ENCODE measurements at places on chromosomes 3 and 15. TPM values are rescaled to one million over a fixed set of nuclear protein-coding genes. Genes with fewer than 3 reads are reported as not detected.

DNA sequence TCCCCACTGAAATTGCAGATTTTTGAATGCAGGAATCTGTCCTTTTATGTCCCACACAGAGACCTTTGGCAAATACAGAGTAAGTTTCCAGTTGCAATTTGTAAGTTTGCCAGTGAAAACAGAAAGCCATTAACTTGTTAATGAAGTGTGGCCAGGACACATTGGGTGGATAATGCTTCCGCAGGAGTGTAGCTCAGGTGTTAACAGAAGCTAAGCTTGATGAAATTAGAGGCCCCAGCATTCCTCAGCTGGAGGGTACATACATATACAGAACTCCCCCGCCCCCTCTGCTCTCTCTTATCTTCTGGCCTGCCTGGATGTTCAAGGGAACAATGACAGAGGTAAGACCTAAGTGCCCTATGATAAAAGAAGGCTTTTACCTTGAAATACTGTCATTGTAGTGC lies 8.1 kb upstream of the LRRC2 start:
- H3K27ac ChIP-seq, result no peak overlapping the region
- H3K36me3 ChIP-seq, result no peaks in the 10 kb centered on the region
- H3K4me3 ChIP-seq, result no peak overlapping the region
- peaks cover 6% of the 10 kb centered on the region for H3K4me1 ChIP-seq
- no peak for DNase-seq

DNA sequence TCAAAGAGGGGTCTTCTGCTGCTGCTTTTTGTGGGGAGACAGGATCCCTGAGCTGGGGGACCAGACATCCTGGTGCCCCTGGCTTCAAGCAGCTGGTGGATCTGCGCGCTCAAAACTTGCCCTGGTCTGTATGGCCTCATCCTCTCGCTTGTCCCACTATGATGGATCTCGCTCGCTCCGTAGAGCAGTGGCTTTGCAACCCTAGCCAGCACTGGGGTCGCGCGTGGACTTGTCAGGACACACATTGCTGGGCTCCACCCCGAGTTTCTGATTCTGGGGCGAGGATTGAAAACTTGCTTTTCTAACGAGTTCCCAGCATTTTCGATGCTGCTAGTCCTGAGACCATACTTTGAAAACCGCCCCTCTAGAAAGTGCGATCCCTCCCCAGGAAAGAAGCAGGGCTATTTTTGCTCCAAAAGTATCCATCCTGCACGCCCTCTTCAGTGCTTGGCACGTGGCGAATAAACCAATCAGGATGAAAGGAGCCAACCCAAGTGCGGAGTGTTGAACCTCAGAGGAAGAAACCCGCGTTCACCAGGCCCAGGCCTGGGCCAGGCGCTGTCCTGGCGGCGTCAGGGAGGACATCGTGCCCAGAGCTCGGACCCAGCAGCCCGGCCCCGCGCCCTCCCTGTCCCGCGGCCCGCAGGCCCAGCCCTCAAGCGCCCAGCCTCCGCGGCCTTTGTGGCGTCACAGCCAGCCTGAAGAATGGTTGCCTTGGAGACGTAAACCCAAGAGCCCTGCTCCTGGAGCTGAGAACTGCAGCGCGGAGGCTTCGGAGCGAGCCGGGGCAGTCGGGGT lies at the start of gene CFAP100:
Gene CFAP100, plus strand, starts transcription at position 731 of the 798 bp plus-strand sequence. CDS start 1,092 bp downstream, outside the sequence.
- peaks cover 5% of the 10 kb centered on the region for H3K4me1 ChIP-seq
- DNase-seq, result no peak
- no peaks in the 10 kb centered on the region for H3K27me3 ChIP-seq

GRCh38 chr3:183699238-183699947 lies 1.8 kb downstream of the YEATS2 start:
- H3K27me3 ChIP-seq, result no peaks in the 10 kb centered on the region
- DNase-seq, result no peak
- no peaks in the 10 kb centered on the region for H3K36me3 ChIP-seq
- no peak overlapping the region for H3K27ac ChIP-seq
- peak overlapping the region; percentile 79 for H3K4me3 ChIP-seq

DNA sequence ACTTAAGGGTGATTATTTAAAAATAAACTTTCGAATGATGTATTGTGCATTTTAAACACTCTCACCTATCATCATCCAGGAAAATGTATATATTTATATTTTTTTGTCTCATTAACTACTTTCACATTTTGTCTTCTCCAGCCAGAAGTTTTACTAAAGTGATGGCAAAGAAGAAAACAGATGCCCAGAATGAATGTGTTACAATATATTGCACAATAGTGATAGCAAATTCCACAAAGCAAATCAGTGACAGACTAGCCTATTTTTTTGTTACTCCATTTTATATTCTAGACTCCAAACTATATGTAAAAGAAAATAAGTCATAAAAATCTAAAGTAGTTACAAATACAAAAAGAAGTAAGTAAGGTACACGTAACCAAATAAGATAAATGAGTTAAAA lies 414.7 kb downstream of the EPHA3 start:
- no peak for DNase-seq
- no peak overlapping the region for H3K27ac ChIP-seq
- H3K27me3 ChIP-seq, result no peaks in the 10 kb centered on the region
- H3K4me1 ChIP-seq, result no peaks in the 10 kb centered on the region
- no peak overlapping the region for H3K4me3 ChIP-seq
- no peaks in the 10 kb centered on the region for H3K36me3 ChIP-seq

GOLGA8Q gene
- not detected for total RNA-seq

CCDC9B gene
- 15.6 TPM for total RNA-seq

RAD54L2 gene
- 20.2 TPM for total RNA-seq

All from HCT116 (cell line).